ENCODE measurements at places on chromosomes 1 and 21.
A peak's percentile ranks its signal among the peaks of the same experiment; 100 is the strongest.

- DNase-seq, result no peak
These were observed 5.1 kb downstream of the TMEM51 start for GRCh38 chr1:15158506-15159165.

GRCh38 chr1:67058242-67058641, 4.3 kb upstream of the SLC35D1 start:
- no peak for DNase-seq

DNA sequence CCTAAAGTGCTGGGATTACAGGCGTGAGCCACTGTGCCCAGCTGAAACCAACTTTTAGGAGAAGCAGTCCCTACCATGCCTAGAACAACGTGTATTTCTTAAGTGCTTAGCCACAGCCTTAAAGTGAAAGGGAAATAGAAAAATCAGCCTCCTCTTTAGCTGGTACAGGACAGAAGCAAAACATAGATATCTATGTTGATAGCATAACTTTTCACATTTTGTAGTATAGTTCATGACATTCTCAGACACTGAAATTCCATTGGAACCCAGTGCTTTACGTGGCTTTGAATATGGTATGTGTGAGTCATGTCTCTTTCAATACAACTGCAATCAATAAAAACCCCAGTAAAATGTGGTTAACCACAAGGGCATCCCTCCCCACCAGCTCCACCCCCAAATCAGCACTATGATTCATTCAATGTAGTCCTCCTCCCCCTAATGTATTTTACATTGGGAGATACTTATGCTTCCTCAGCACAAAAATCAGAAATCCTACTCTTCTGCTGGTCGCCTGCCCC, 32.1 kb downstream of the TGFB2 start:
- no peak for DNase-seq

- DNase-seq, result no peak
These were observed 61.3 kb downstream of the LBR start for GRCh38 chr1:225366552-225366951.

- peak; percentile 42 for DNase-seq
These were observed 292.7 kb downstream of the TPR start for GRCh38 chr1:186082235-186082937.
